COLO829 (cell line): ENCODE measurements at places on chromosomes 3 and 15.

DNA sequence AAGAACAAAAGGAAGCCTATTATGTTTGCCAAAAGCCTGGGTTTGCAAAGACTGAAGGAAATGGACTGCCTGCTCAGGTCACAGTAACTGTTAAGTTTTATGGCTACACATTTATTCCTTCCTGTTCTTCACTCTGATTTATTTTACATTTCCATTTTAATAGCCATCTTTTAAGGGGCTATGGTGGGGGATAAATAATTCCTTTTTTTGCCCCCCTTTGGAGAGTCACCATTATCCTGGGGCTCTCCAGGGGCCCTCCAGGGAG is 53.5 kb upstream of the MYZAP start:
- no peak for DNase-seq

GRCh38 chr3:85255949-85256348 is 297.2 kb downstream of the CADM2 start:
- no peak for DNase-seq

GRCh38 chr3:42066516-42067181 is 24.5 kb upstream of the TRAK1 start:
- DNase-seq = no peak

DNA sequence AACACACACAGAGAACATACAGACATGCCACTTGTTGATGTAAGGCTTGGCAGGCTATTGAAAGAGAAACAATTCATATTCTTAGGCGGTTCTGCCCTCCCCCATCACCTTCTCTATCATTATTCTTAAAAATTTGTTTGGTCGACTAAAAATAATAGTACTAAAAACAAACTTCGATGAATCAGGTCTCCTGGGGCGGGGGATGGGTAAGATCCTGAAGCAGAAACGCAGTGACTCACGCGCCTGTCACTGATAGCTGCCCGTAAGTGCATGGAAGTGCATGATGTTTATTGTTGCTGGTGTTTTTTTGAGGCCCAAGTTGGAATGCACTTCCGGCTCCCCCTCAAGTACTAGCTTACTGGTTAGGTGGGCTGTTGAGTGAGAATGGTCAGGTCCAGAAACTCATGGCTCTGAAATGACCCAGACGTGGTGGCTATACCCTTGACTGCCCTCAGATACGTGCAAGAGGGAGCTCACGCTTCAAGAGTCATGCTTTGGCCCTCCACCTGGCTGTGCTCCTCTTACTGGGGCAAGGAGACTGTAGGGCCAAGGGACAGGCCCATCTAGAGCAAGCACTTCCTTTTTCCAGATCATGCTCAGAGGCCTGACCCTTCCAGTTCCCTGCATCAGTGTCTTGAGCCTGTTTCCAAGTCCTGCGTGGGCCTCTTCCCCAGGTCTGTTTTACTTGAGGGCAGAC is 10.9 kb downstream of the SMAD3 start:
- no peak for DNase-seq

DNA sequence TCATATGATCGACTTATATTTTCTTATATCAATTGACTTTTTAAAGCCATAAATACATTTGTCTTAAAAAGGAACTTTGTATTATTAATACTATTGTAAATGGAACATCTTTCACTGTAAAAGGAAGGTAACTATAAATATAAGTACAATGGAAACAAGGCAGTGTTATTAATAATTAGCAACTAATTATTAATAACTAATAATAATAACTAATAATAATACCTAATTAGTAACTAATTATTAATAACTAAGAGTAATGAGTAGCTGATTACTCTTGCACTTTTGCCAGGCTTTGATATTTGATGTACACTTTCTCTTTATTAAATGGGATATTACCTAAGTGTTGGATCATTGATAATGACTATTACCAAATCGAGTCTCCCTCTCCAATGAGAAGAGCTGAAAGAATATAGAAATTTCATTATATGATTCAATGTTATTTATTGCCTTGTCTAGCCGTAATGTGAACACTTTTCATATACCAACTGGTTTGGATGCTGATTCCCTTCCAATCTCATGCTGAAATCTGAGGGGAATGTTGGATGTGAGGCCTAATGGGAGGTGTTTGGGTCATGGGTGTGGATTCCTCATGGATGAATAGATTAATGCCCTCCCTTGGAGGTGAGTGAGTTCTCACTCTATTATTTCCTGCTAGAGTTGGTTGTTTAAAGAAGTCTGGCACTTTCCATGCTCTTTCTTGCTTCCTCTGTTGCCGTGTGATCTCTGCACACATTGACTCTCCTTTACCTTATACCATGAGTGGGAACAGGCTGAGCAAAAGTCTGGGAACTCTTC is 202.1 kb upstream of the ZBTB20 start:
- DNase-seq = no peak

GRCh38 chr3:194215392-194215791 is 79.4 kb downstream of the HES1 start:
- DNase-seq = no peak

GRCh38 chr3:124837730-124838186 is 49.4 kb downstream of the ITGB5 start:
- DNase-seq = peak; percentile 98
